ENCODE measurements at places on chromosomes 3 and 15.
A peak's percentile ranks its signal among the peaks of the same experiment; 100 is the strongest.

- no peak for DNase-seq
Measured at GRCh38 chr15:63010386-63010785, 32.2 kb upstream of the TPM1 start.

- DNase-seq = no peak
Measured at GRCh38 chr3:41662288-41662687, 299.6 kb downstream of the ULK4 start.

DNA sequence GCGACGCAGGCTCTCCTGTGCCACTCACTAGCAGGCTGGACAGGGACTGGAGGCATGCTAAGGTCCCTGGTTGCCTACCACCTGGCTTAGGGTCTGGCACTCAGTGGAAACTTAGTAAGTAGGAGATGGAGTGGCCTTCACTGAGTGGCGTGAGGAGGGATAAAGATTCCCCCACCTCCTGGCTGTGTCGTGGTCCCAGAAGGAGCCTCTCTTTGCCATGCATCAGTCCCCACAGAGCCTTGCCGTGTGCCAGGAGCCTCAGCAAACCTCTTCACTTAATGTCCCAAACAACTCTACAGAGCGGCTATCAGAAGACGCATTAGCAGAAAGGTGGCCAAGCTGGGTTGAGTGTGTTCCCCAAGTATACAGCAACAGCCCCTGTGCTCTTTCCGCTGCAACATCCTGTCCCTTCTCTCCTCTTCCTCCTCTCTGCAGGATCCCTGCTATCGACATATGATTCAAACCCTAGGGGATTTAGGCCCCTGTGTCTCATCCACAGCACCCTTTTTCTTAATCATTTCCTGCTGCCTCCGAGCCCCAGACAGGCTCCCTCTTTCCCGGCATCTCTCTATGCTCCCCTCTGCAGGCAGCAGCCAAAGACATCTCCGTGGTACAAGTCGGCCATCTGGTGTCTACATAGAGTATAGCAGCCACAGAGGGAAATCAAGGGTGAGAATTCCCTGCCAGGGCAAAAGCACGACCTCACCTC is 66.7 kb downstream of the SLC6A1 start:
- peak; percentile 14 for DNase-seq

DNA sequence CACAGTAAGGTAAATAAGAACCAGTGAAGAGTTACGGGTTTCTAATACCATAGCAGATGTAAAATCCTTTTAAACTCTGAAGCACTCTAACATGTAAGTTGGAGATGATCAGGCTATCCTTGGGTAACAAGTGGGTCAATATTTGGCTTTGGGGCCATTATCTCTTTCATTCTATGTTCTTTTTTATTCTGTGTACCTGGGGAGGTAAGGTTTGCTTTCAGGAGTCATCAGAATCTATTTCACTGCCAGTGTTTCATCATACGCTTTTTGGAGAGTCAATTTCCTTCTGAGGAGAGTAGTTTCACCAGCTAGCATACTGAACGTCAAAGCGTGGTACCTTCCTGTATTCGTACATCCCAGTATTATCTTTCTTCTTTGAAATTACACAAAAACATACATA is 166.5 kb downstream of the GMNC start:
- no peak for DNase-seq

GRCh38 chr3:16147220-16147994 is 27.1 kb upstream of the GALNT15 start:
- no peak for DNase-seq

DNA sequence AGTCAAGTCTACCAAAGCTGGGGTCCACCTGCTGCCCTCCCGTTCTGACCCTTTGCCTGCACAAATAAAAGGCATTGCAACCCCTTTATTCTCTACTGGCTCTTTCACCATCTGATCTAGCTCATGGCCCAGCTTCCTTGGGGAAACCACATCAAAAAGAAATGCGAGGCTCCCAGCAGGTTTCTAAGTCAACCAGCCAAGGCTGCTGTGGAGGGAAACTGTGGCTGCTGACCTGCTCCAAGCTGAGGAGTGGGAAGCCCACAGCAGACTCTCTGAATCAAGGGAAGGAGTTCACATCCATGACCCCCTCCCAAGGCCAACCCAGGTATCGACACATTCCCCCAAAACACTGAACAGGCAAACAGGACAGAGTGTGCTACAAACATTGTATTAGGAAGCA is 25.2 kb upstream of the SLCO2A1 start:
- no peak for DNase-seq

DNA sequence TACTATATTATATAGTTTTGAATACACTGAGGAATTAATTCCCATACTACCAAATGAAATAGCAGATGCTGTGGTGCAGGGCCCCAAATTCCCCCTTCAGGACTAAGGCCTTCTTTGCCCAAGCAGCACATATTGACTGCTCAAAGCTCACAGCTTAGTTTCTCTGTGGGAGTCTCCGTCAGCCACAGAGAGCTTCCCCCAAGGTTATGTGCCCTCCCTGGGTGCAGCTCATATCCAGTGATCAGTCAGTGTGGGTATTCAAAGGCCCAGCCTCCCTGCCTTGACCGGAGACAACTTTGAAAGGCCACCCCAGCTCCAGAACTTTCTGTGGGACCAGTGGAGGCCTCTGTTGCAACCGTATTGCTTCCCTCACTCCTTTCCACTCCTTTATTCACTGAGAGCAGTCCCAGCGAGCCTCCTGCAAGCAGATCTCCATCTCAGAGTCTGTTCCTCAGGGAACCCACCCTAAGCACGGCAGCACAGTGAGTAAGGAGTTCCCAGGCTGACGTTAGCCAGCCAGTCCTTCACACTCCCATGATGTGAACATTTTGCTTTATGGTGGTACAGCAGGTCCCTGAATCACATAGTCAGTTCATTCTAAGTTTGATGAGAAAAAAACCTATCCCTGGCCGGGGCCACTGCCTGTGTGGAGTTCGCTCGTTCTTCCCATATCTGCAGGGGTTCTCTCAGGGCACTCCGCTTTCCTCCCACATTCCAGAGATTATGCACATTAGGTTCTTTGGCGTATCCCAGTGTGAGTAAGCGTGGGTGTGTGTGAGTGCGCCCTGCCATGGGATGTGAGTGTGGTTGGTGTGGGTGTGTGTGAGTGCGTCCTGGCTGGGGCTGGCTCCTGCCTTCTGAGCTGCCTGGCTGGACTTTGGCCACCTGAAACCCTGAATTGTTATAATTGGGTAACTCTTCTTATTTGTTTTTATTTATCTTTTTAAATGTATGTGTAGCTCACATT is 64.4 kb upstream of the PPARG start:
- no peak for DNase-seq

- DNase-seq = peak; percentile 79
Measured at GRCh38 chr15:69475769-69476358, 23.2 kb downstream of the RPLP1 start.

DNA sequence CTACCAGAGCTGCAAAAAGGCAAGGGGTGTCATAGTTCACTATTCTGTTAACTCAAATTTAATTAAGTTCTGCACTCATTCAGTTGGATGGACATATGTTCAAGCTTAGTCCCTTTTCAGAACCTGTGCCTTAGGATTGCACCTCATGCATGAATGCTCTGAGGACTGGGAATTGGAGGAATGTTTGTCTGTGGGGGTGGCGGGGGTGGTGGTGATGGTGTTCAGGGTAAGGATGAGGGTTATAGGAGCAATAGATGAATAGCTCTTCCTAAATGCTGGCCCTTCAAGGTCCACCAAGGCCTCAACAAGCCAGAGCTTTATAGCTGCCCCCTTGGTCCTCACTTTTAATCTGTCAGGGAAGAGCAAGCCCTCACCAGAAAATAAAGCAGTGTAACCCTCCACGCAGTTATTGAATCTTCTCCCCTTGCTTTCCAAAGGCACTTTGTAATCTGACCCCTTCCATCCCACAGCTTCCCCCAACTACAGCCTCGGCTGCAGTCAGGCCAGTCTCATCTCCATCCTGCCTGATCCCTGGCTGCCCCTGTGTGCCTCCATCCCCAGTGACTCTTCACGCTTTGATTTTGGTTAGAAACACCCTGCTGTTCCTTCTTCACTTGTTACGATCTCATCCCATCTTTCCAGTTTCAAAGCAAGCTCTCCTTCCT is 221.6 kb upstream of the LMCD1 start:
- no peak for DNase-seq

GRCh38 chr3:12705981-12706380 is 42.1 kb upstream of the RAF1 start:
- DNase-seq = no peak

- DNase-seq = no peak
Measured at GRCh38 chr3:159977295-159977694, 11.3 kb upstream of the IL12A start.

- no peak for DNase-seq
Measured at GRCh38 chr3:56764904-56765547, 36.7 kb downstream of the ARHGEF3 start.

GRCh38 chr3:186886202-186886981 is 43.9 kb downstream of the ADIPOQ start:
- no peak for DNase-seq

GRCh38 chr15:63340878-63341277 is 40.8 kb downstream of the CA12 start:
- no peak for DNase-seq

GRCh38 chr3:123399653-123400052 is 49.2 kb downstream of the ADCY5 start:
- DNase-seq = no peak

GRCh38 chr15:55823191-55823670 is 80.3 kb upstream of the PRTG start:
- no peak for DNase-seq

GRCh38 chr3:188578576-188579363 is 424.8 kb downstream of the LPP start:
- no peak for DNase-seq

DNA sequence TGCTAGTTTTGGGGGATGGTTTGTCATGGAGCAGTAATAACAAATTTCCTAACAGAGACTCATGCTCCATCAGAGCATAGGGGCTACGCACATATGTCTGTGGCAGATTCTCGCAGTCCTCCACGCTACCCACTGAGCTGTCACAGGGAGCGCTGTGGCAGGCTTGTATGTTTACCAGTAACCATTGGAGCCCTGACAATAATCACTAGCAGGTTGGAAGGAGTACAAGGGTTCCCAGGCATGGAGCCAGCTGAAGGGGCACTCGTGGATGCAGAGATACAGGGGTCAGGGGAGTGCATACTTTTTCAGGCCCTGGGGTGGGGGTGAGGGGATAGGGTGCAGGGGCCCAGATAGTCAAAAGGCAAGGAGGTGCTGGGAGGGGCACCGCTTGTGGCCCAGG is 7.9 kb upstream of the GP9 start:
- DNase-seq = no peak

DNA sequence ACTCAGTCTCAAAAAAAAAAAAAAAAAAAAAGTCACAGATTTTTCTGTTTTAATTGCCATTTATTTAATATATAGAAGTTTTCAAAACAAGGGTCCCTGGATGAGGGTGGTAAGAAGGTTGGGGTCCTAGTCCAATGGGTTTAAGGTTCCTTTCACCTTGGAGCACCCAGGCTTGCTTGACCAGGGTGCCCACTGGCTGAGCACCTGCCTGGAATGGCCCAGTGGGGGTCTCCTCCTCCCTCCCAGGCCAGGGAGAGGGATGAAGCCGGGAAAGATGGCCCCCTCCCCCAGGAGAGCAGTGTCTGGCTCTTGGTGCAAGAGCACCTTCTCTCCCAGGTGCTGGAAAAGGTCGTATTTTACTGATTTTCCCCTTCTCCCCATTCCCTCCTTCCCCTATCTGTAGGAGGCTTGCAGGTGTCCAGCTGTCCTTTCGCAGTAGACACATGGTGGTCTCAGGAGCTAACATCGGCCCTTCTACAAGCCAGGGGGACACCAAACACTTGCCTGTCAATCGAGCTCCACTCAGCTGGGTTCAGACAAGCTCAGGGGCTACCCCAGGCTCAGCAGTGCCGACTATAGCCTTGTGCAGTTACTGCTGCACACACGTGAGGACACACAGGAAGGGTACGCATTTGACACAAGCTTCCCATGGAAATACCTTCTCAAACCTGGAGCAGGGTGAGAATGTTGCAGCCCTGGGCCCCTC is 112.3 kb upstream of the KLF13 start:
- DNase-seq = no peak

DNA sequence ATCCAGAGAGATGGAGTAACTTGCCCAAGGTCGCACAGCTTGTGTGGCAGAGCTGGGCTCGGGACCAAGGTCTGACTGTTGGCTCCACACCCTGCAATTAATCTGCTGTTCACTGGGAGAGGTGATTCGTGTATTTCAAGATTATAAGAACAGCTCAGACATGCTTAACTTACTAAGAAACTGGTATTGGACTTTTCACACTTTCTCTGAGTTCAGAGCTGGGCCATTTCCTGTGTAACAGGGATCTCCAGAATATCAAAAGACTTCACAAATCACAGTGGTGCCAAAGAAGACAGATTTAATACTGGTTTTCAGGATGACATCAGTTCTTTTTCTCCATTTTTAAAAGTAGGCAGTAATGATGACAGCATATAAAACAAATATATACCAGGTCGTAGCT is 156.8 kb upstream of the UBE2E1 start:
- no peak for DNase-seq

- no peak for DNase-seq
Measured at GRCh38 chr3:187624588-187624987, 45.6 kb downstream of the SST start.

GRCh38 chr3:166243511-166243910 is 406.3 kb upstream of the BCHE start:
- DNase-seq = no peak

DNA sequence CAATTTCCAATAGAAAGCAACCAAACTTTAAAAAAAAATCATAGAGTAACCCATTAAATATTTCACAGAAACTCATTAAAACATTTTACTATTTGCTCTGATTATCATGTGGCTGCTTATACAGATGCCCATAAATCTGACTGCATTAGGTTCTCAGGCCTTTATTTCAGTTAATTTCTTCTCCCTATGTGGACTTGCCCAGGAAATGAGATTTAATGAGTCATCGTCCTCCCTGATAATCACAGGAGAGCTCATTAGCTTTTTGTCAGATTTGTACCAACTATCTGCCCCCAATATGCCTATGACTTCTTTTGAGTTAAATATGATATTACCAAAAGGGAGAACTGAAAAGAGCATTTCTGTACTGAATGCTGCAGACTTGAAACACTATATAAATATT is 168.0 kb downstream of the FOXB1 start:
- DNase-seq = no peak

GRCh38 chr3:10173095-10173925 is 8.6 kb downstream of the IRAK2 start:
- no peak for DNase-seq

GRCh38 chr3:33919312-33920120 is 121.1 kb downstream of the PDCD6IP start:
- no peak for DNase-seq

DNA sequence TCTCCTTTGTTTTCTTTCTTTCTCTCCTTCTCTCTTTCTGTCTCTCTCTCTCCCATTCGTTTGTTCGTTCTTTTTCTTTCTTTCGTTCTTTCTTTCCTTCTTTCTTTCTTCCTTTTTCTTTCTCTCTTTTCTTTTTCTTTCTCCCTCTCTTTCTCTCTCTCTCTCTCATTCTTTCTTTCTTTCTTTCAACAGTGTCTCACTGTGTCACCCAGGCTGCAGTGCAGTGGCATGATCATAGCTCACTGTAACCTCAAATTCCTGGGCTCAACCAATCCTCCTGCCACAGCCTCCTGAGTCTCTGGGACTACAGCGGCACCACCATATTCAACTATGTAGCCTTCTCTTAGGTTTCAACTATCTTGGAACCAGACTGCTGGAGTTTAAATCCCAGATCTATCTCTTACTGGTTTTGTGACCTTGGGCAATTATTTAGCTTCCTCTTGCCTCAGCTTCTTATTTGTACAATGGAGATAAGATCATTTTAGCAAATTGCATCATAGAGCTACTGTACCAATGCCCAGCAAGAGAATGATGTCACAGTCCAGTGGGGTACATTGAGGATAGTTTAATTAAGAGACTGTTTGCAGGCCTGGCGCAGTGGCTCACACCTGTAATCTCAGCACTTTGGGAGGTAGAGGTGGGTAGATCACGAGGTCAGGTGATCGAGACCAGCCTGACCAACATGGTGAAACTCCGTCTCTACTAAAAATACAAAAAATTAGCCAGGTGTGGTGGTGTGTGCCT is 27.3 kb upstream of the PARL start:
- no peak for DNase-seq

All from CD8-positive, alpha-beta T cell (primary cell).